HuH-7 (cell line): ENCODE measurements at places on chromosomes 2 and 18.

- DNase-seq: no peak
These were observed 138.1 kb downstream of the DTNA start for GRCh38 chr18:34848156-34848555.

DNA sequence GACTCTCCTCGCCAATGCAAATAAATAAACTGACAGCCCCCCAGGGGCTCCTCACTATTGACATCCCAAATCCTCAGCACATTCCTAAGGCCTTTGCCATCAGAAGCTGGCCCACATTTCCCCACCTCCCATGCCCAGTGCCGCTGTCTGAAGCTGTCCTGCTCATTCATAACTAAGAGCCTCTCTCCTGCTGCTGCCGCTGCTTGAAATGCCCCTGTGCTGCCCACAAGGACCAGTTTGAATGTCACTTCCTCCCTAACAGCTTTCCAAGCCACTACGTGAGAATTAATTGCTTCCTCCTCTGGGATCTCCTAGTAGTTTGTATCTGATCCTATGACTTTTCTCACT is 151.6 kb upstream of the CAPN13 start:
- DNase-seq: no peak

DNA sequence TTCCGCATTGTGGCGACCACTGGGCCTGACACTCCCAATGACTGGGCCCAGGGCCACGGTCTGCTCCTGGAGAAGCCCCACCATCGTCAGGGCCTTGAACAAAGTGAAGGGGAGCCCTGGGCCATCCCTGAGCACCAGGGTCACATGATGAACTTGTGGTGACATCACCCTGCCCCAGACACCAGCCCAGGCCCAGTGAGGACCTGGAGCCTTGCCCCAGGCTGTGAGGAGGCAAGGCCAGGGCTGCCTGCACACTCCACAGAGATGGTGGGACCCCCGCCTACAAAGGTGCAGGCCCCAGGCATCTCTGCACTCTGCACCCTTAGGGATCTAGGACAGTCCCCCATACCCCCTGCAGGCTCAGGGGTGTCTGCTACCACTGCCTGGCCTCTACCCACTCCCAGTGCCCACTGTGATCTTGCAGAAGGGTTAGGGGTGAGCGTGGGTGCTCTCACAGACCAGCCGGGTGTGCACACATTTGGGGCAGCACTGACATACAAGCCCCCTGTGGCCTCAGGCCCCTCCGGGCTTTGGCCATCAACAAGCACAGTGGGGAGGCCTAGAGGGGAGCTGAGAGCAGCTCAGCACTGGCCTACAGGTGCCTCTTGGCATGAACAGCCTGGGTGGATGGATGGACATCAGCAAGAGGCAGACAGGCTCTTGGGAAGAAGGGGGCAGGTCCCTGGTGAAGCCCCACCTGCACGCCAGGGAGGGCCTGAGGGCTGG is 624.0 kb upstream of the LRRTM4 start:
- DNase-seq: no peak

DNA sequence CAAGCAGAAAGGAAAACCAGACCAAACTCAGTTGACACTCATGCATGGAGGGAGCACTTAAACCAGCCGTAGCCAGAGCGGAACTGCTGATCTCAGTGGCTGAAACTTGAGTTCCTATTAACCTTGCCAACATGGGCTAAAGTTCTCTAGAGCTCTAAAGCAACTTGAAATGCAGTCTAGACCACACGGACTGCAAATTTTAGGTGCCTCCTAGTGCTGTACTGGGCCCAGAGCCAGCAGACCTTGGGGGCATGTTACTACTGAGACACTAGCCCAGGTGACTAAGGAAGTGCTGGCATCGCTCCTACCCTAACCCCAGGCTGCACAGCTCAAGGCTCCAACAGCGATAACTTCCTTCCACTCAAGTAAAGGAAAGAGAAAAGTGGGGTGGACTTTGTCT is 236.5 kb downstream of the AKAIN1 start:
- DNase-seq: no peak

- no peak for DNase-seq
These were observed 654 bp downstream of the PIK3C3 start for GRCh38 chr18:41955688-41956087.

- no peak for DNase-seq
These were observed 304.2 kb upstream of the MC4R start for GRCh38 chr18:60676815-60677214.

GRCh38 chr2:194166818-194167217 is 1490.2 kb upstream of the SLC39A10 start:
- peak; percentile 8 for DNase-seq

GRCh38 chr2:12066116-12066515 is 319.7 kb downstream of the LPIN1 start:
- DNase-seq: no peak

DNA sequence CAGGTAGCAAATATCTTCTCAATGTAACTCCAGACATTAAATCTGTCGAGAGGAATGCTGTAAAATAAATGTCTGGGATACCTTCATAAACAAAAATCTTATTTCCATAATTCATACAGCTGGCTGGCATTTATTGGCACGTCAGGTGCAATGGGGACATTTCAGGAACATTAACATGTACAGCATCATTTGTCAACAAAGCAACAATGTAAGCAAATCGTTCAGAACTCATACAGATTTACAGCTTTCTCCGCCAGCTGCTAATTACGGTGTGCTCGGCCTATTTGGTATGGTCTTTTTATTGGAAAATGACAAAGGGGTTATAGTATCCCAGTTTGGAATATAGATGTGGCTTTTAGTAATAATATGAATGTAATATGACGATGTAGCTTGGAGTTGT is 464.9 kb downstream of the ARHGAP15 start:
- no peak for DNase-seq

DNA sequence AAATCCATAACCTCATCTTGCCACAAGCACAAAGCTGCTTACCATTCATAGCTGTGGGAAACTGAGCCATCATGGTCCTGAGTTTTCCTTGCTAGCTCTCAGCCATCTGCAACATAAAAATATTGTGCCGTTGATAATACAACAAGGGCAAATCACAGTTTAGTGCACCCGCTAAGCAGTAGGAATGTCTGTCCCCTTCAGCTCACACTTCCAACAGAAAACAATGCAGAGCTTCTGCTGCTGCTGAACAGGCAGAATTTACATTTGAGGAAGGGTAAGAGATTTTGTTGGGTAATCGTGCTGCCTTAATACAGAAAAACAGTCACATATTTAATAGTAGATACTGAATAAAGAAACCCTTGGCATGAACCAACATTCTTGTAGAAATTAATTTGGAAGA is 32.3 kb downstream of the ITSN2 start:
- DNase-seq: no peak

DNA sequence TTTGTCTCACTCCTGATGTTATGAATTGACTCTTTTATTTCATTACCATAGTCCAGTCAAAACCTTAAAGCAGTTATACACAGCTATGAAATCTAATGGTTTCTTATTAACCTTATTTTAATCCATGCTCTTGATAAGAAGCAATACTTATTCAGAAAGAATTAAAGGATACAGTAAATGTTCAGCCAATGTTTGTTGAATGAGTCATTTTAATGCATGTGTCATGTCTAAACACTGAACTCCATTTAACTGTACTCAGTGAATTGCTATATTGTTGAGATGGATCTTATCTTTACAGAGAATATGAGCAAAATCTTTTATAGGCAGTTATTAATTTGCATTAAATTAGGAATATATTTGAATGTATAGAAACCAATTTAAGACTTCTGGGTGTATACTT is 135.1 kb upstream of the TFPI start:
- no peak for DNase-seq

GRCh38 chr2:130963849-130964793 is 127.4 kb downstream of the ARHGEF4 start:
- peak; percentile 33 for DNase-seq

GRCh38 chr2:101781791-101782426 is 84.4 kb downstream of the MAP4K4 start:
- no peak for DNase-seq

DNA sequence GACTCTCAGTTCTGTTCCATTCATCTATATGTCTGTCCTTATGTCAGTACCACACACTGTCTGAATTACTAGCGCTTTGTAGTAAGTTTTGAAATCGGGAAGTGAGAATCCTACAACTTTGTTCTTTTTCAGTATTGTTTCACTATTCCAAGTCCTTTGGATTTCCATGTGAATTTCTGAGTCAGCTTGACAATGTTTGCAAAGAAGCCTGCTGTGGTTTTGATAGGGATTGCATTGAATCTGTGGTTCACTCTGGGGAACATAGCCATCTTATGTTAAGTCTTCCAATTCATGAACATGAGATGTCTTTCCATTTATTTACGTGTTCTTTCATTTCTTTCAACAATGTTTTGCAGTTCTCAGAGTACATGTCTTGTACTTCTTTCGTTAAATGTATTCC is 15.0 kb downstream of the SLC3A1 start:
- DNase-seq: no peak

DNA sequence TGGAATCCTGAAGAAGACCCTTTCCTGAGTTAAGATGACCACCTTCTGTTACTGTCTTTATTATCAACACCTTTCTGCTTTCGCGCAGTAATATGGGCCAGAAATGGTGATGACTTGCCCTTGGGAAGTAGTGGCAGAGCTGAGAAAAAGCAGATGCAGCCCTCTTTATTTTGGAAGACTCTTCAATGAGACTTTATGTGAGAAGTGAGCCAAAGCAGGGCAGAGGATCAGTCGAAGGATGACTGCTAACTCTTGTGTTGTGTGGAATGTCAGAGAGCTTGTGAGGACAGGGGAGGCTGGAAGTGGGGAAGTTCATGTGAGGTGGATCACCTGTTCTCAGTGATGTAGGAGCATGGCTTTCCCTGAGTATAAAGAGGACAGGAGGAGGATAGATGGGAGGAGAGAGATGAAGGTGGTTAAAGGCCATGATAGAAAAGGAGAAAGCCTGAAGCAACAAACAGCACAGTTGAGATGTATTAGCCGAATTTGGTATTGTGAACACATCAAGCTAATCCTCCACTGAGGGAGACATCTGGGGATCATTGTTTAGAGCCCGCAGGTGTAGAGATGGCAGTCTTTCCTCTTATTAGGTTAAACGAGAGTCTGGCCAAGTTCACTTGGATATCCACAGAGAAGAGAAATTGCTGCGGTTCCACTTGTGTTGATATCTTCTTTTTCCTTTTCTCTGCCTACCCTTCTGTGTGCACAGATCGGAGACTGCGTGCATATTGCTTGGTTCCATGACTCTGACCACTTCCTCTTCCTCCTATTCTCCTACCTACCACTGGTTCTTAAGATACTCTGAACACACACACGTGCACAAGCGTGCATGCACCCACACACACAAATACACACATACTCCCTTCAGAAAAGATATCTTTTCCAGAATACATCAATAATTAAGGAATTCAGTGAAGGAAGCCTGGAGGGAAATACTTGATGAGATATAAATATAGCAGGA is 67.4 kb downstream of the SLC9A2 start:
- no peak for DNase-seq

- DNase-seq: no peak
These were observed 27.7 kb upstream of the ACADL start for GRCh38 chr2:210252699-210253606.

GRCh38 chr2:238515377-238515776 is 88.7 kb downstream of the ASB1 start:
- DNase-seq: no peak

- DNase-seq: no peak
These were observed 6.7 kb upstream of the CTDSP1 start for GRCh38 chr2:218392891-218393462.

- no peak for DNase-seq
These were observed 4.4 kb upstream of the METTL21A start for GRCh38 chr2:207629553-207629952.

DNA sequence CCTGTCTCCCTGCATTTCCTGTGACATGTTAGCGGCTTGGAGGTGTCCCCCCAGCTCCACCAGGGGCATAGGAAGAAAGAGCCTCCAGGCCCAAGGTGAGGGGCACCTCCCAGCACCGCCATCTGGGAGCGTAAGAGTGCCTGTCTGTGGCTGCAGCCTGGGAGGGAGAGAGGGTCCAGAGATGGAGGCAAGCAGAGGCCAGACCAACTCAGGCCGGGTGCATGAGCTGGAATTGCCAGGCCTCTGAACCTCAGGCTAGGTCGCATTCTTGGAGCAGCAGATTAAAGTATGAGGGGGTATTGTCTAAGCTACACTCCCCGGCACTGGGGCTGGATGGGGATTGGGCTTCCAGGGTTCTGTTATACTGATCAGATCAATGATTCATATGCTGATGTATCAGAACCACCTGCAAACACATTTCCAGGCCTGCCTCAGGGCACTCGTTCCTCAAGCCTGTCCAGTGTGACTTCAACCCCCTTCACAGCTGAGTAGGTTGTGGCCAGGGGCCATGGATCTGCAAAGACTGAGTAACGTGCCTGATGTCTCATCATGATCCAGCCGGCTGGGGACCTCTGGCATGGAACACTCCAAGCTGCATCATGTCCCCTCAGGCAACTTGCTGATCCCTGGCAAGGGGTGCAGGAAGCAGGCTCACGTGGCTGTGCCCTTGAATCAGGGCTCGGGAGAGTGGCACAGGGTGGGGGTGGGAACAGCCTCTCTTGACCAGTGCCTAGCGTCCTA is 73.2 kb downstream of the HS1BP3 start:
- no peak for DNase-seq

- DNase-seq: no peak
These were observed 109.2 kb downstream of the CCDC85A start for GRCh38 chr2:56292951-56293350.

DNA sequence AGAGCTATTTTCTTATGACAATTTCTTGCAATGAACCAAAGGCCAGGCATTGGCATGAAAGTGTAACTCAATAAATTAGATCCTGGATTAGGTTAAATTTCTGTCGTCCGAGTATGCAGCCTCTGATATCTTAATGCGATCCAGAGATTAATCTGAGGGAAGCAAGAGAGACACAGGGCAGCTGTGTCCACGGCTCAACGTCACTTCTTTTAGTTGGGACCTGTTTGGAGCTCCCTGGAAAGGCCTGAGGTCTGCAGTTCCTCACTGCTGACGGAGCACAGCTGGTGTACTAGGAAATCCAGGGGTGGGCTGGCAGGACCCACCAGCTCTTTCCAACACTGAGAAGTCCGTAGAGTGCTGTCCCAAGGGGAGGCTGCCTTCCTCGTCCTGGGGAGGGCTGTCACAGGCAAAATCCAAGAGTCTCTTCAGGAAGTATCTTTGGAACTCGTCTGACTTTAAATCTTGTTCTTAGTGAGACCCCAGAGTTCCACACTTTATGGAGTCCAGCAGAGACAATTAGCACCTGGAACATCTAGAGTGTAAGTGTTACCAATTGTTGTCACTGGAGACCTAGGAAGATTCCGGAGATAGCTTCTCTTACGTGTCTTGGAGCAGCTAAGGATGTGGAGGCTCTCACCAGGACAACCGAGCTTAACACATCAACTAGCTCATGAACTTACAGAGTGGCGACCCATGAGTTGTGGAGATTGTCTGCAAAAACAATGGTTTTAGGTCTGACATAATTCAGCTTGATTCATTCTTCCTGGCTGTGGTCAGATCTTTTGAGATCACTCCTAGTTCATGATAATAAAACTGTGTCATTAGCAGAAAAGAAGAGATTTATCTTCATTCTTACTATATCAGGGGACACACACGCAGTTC is 173.7 kb downstream of the ACKR3 start:
- DNase-seq: no peak
